CD4-positive, alpha-beta T cell treated with Interleukin-2 at 100 ng/mL for 4 hours (primary cell): ENCODE measurements at places on chromosomes 1 and 21.

- DNase-seq: no peak
Measured at GRCh38 chr1:162554258-162554657, 7.3 kb upstream of the UAP1 start.

- no peak for DNase-seq
Measured at GRCh38 chr1:40252601-40253000, 4.9 kb downstream of the TMCO2 start.

DNA sequence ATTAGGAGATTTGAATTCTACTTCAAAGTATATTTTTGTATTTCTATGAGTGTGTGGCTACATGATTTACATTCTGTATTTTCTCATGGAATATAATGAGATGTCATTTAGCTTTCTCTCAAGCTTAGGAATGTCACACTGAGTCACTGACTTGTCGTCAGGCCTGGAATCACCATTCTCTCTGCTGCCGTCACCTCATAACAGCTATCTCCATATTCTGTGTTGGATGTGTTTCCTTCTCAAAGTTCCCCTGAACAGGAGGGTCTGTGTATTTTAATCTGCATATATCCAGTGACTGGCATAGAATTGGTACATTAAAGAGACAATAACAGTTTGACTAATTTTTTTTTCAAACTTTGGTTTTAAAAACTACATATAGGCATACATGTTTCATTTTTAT, 35.9 kb downstream of the LYPLAL1 start:
- no peak for DNase-seq

GRCh38 chr1:39409055-39409816, 82.2 kb upstream of the BMP8A start:
- DNase-seq: no peak

- DNase-seq: no peak
Measured at GRCh38 chr21:29550205-29550604, 251.5 kb downstream of the BACH1 start.

DNA sequence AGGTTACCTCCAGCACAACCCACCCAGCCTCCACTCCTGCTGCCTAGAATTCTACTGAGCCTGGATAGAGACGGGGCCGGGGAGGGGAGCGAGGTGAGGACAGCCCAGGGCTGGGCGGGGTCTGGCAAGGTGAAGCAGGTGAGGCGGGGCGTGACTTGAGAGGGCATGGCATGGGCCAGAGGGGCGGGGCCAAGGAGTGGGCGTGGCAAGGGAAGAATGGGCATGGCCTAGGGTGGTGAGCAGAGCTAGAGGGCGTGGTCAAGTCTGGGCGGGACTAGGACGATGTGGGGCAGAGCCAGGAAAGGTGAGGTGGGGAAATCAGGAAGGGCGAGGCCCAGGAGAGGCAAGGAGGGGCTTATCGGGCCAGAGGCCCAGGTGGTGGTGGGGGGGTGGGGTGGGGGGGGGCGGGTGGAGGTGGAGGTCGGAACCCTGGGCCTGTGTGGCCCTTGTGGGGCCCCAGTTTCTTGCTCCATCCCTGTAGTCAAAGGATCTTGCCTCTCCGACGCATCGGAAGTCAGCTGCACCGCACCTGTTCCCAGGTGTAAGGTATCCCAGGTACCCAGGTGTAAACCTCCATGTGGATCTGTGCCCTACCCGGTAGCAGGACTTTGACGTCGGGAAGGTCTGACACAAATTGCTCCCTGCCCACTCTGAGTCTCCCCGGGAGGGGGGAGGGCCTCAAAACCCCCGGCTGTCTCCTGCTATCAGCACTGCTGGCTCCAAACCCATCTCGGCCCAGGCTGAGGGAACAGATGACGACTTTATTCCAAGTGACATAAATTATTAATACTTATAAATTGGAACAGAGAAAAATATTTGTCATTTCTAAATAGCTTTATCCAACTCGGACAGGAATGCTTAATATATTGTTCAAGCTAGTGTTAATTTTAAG, 32.9 kb upstream of the UTS2 start:
- DNase-seq: no peak

DNA sequence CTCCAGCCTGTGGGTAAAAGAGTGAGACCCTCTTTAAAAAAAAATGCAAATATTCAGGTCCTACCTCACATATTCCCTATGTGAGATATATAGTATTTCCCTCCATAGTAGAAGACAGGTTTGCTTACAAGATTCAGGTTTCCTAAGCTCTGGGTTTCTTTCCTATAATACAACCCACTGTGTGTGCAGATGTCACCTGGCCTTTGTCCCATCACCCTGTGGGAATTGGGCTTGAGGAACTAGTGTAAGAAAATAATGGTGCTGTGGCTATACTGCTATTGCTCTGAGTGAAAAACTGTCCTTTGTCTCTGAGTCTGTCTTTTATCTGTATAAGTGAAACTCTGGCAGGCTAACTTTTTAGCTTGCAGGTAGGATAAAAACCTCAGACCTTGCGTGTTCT, 13.0 kb downstream of the C1orf146 start:
- no peak for DNase-seq

- no peak for DNase-seq
Measured at GRCh38 chr1:6302568-6302967, 41.7 kb upstream of the GPR153 start.

GRCh38 chr1:87650306-87650705, 321.6 kb downstream of the LMO4 start:
- no peak for DNase-seq

DNA sequence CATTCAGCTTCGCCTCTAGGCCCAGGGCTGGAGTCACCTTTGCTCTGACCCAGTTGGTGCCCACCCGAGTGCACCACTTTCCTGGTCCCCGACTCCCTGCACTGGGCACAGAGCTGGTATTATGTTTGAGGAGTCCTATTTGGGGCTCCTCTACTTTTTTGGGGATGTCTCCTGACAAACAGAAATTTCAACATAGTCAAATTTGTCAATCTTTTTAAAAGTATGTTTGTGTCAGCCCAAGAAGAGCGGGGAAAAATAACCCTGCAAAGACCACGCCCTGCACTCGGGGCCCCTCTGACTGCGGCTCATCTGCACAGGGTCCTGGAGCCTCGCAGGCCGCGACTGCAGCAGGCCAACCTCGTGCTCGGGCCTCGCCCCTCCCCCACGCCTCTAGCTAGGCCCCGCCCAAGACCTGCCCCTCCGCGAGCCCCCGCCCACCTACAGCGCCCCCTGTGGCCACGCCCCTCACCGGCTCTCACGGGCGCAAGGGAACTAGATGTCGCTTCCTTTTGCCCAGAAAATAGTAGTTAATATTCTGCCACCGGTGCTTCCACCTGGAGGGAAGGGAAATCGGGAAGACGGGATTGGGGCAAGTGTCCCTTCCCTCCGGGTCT, 11.4 kb downstream of the FAM229A start:
- peak; percentile 73 for DNase-seq

DNA sequence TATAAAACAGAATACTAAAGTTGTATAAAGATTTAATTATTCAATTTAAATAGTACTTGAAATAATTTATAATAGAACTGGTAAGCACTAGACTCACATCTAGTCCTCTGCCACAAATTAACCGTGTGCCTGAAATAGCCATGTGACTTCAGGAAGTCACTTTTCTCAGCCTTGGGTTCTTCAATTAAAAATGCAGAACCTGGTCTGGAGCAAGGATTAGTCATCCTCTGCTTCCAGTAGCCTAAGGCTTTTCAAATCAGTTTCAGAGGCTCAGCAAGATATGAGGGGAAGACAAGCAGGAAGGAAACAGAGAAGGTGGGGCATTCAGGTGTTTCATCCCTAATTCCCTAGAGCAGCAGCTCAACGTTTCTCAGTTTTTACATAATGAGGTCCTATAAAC, 23.0 kb downstream of the DPH5 start:
- DNase-seq: peak; percentile 33

DNA sequence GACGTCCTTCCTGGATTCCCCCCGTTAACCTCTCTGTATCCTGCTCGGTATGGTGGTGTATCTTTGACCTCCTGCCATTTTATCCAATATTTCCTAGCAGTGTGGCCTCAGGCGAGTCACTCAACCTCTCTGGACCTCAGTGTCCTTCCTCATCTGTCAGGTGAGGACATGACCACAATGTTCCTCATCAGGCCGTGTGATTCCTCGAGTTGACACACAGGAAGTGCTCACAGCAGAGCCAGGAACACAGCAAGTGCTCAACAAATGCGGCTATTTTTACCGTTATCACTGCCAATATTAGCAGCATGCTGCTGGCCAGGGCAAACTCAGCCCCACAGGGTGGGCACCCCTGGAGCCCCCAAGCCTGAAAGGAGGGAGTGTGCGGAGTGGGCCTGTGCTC, 450.2 kb downstream of the KIF26B start:
- DNase-seq: no peak

- no peak for DNase-seq
Measured at GRCh38 chr21:33558777-33559421, 16.1 kb downstream of the SON start.

GRCh38 chr1:6471970-6472368, 6.0 kb upstream of the TNFRSF25 start:
- no peak for DNase-seq

DNA sequence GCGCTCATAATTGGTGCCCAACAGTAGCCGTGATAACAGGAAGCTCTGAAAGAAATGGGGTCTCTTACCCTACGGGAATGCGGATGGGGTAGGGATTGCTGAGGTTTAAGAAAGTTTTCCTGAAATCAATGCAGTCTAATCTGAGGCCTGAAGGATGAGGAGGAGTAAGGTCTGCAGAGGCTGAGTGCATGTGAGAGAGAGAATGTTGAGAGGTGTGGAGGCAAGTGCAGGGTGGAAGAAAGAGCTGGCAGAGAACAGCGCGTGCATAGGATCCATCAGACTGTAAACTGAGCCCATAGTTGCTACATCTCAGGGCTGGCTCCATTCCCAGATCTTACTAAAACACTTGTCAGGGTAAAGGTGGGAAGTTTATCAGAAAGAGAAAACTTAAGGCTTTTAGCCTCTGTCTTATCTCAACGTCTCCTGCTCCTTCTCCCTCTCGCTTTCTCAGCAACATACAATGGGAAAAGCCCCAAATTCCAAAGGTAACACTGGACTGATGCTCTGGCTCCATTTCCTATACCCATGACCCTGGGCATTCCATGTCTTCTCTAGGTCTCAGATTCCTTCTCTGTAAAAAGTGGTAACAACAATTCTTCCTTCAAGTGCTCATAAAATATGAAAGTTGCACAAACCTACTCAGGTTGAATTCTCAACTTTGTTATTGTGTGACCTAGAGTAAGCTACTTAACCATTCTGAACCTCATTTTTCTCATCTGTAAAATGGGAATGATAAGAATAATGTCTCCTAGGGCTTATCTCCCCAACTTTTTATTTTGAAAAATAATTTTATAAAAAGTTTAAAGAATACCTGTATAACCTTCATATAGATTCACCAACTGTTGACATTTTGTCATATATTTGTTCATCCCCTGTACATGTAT, 75.2 kb downstream of the SH3GLB1 start:
- no peak for DNase-seq

DNA sequence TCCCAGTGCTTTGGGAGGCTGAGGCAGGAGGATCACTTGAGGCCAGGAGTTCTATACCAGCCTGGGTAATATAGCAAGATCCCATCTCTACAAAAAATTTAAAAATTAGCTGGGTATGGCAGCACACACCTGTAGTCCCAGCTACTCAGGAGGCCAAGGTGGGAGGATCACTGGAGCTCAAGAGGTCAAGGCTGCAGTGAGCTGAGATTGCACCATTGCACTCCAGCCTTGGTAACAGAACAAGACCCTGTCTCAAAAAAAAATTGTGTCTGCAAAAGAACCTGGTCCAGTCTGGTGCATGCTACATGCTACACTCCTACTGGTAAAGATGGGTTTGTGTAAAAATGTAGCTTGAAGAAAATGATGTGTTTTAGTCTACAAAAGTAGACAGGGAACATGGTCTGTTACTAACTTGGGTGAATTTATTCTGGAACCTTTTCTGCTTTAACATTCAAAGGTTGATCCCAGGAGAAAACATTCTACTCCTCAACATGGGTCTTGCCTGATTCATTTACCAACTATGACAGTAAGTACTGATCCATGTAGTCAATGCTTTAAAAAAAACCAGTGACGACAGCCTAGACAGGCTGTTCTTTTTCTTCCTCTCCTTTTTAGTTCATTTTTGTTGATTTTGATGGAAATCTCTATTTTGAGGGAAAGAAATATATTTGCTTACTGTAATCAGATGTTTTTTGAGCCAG, 32.7 kb upstream of the ENAH start:
- no peak for DNase-seq

- DNase-seq: no peak
Measured at GRCh38 chr1:12038356-12039163, 19.3 kb downstream of the MIIP start.

- DNase-seq: no peak
Measured at GRCh38 chr1:150981805-150982712, at the start of gene ANXA9. Gene ANXA9, plus strand, starts transcription at chr1:150982292. Its CDS starts 814 bp downstream, at chr1:150983106.

- no peak for DNase-seq
Measured at GRCh38 chr1:232259333-232259732, 370.6 kb downstream of the SIPA1L2 start.

DNA sequence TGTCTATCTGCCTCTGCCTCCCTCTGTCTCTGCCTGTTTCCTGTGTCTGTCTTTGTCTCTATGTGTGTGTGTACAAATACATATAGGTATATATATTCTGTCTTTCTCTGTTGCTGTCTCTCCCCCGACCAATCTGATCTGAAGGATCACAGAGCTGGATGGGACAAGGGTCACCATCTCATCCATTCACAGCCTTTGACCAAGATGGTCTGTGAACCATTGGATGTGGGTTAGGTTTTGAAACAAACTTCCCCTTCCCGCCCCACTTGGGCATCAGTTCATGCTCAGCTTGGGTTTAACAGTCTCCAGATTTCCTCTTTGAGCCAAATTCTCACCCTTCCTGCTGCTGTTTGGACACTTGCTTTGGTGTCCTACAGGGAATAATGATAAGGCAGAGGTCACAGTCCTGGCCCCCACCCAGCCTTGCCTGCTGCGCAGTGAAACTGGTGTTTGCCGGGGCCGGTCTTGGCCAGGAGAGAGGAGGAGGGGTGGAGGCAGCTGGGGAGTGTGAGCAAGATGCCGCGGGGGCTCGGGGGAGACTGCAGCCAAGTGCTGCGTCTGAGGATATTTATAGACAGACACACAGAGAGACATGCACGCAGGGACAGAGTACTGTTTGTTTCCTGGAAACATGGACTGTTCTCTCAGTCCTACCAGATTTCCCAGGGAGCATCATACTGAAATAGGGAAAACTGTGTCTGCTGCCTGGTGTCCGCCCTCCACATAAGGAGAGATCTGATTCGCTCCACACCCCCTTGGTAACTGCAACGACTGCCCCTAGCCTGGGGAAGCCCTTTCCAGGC, 27.0 kb upstream of the BTG2 start:
- DNase-seq: peak; percentile 44

DNA sequence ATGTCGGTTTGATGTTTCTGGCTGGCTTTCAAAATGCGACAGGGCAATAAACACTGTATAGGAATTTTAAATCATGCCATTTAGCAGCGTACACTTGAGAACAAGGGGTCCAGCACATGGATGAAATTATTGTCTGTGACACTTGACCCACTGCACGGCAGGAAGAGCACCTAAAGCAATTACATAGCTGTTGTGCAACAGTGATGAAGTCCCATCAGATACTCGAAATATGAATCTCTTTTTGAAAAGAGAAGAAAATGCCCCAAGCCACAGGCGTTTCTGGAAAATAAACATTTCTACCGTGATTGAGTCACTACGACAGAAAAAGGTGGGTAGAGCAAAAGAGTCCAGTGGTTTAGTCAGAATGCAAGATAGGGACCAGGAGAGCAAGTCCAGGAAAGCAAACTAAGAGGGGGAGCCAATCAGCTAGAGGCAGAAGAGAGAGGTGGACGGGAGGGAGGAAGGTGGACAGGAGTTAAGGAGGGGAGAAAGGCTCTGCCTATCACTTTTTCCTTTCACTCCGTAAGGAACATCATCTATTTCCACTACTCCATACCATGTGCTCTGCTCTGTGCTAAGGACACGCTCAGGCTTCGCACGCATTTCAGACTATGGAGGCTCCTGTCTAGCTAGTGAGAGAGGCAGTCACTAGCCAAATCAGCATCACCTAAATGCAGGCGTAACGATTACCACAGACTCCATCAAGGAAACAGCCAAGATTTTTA, 6.4 kb downstream of the DSCAM start:
- no peak for DNase-seq
